ENCODE measurements at places on chromosomes 1 and 21.

GRCh38 chr1:40901886-40902852, 40.0 kb upstream of the CITED4 start:
- DNase-seq: no peak

DNA sequence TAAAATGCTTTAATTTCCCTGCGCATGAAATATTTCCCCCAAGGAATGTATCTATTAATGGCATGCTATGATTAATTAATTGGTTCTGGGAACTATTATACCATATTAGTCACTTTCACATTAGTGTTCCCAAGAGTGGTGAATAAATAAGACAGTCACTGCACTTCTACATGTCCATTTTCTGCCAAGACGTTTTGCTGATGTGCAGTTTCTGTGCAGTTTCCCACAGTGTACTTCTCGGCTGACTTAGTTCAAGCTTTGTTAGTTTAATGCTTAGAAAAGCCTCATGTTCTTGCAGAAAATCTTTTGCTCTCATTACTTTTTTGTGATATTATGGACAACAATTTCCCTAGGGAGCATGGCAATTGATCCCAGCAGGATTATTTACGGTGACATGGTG, 1014.5 kb downstream of the BRINP3 start:
- DNase-seq: no peak

DNA sequence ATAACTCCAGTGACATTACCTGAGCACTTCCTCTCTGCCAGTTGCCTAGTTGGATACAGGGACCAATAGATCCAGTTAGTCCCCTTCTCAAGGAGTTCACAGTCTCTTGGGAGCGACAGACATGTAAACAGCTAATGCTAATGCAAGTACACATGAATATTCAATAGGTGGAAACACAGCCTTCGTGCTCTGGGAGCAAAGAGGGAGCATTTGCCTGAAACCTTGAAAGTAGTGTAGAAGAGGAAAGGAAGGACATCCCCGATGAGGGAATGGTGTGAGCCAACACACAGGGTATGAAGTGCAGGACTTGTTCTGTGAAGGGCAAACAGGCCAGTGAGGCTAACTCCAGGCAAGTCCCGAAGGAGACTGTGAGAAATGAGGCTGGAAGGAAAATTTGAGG, 3.8 kb upstream of the TMEM222 start:
- no peak for DNase-seq

DNA sequence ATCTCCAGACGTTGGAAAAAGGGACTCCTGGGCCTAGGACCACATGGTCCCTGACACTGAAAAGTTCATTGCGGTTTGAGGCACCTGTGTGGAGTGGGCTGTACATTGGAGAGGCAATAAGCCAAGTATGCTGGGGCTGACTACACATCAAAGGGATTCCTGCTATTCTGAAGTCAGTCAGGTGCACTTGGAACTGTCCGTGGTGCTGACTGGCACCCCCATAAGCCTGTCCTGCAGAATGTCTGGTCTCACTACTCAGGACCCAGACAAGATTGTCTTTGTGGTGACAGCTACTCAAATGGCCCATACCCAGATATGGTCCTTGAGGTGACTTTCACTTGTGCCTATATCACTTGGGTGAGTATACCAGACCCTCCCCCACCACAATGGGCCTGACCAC, 150.6 kb downstream of the RWDD3 start:
- no peak for DNase-seq

GRCh38 chr1:211198111-211198510, 61.1 kb upstream of the RCOR3 start:
- no peak for DNase-seq

DNA sequence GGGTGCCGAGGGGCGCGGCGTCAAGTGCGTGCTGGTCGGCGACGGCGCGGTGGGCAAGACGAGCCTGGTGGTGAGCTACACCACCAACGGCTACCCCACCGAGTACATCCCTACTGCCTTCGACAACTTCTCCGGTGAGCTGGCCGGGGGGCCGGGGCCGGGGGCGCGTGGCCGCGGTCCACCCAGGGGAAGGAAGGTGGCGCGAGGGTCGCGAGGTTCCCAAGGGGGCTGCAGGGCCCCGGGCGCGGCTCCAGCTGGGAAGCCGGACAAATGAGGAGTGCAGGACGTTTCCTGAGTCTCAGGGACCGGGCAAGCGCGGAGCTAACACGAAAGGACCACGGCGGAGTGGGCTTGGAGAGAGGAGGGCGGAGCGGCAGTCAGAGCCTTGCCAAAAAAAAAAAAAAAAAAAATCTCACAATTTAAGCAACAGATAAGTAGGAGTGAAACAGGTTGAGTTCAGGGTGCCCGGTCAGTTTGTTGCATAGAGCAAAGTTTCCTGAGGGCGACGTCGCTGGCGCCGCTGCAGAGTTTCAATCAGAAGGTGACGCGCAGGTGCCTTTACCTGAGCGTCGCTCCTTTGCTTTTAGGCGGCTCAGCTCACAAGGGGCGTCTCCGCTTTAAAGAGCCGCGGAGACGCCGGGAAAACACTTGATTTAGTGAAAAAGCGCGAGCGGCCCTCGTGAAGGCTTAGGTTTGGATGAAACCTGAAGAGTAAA, 750 bp downstream of the RHOU start:
- DNase-seq: peak; percentile 27
